ENCODE measurements at places on chromosomes 13 and 19.

- DNase-seq, result no peak
Observed at GRCh38 chr13:71704656-71705055, 162.3 kb downstream of the DACH1 start.

- no peak for DNase-seq
Observed at GRCh38 chr13:75271846-75272245, 210.1 kb downstream of the TBC1D4 start.

DNA sequence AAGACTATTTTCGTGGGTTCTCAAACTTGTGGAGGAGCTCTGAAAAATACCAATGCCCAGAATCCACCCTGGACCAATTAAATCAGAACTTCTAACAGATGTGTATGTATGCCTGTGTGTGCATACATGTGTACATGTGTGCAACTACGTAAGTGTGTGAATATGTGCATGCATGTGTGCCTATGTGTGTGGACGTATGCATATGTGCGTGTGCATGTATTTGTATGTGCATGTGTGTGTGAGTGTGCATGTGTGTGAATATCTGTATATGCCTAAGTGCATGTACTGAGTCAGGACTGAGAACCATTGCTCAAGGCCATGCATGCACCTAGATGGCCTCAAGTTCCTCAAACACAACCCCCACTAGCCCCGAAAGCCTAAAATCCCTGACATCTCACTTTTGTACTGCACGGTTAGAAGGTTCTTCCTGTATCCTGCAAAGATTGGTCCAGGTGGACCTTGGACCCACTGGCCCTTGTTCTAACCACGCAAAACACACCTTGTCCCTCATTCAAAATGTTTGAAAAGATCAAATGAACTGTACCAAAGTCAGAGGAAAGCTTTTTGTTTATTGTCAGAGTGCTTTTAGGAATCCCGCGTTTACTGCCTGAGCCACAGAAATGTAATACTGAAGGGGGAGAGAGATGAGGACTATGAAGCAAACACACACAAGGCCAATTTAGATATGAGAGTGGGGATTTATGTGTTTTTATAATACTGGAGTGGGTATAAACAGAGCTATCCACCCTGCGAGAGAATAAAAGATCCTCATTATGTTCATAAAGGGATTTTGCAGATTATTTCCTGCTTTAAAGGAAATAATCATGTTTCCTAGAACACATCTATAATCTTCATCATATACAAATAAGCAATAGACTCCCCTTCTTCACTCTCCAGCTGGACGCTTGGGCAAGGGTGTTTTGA lies 39.1 kb downstream of the LATS2 start:
- no peak for DNase-seq

GRCh38 chr13:21124852-21125251 lies 51.5 kb downstream of the SKA3 start:
- no peak for DNase-seq

GRCh38 chr19:41735071-41735600 lies 20.2 kb upstream of the CEACAM6 start:
- DNase-seq, result no peak

DNA sequence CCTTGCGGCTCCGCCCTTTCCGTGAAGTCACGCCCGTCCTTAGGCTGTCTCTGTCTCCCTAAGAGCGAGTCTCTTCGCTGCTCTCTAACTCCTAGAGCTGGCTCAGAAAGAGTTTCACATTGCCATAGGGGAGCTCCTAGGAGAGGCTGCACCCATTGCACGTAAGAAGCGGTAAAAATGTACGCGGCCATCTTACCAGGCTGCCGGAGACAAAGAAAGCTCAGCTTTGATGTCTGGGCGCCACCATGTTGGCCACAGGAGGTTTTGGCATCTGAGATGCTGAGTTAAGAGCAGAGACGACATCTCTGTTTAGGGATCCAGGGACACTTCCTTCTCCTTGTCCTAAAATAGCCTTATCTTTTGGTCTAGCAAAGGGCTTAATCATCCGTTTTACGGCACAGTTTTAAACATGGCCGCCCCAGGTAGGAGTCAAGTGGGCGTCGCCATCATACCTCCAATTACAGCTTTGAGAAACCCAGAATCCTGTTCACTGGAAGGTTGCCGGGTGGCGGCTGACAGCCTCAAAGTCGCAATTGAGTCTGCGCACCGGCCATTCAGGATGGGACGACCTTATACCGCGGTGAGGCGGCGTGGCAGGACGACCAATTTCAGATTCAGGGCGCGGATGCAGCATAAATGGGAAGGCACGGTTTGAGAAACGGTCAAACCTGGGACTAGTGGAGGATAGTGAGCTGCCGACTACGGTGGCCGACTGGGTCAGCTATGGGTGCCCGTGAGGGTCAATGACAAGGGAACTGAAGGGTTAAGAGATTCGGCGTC lies at the start of gene ZNF793:
TSS of gene ZNF793 (plus strand) at position 553 of the 780 bp plus-strand sequence. CDS start 16,501 bp downstream, outside the sequence.
- DNase-seq, result peak; percentile 49

GRCh38 chr19:6925386-6925785 lies 38.0 kb downstream of the ADGRE1 start:
- DNase-seq, result no peak

DNA sequence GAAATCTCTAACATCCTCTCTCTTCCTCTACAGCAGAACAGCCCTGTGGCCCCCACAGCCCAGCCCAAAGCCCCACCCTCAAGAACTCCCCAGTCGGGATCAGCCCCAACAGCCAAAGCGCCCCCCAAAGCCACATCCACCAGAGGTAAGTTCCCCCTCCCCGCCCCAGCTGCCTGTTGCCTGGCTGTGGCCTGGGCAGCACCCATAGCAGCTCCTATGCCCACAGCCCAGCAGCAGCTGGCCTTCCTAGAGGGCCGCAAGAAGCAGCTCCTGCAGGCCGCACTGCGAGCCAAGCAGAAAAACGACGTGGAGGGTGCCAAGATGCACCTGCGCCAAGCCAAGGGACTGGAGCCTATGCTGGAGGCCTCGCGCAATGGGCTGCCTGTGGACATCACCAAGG lies 14.5 kb downstream of the CC2D1A start:
- no peak for DNase-seq

DNA sequence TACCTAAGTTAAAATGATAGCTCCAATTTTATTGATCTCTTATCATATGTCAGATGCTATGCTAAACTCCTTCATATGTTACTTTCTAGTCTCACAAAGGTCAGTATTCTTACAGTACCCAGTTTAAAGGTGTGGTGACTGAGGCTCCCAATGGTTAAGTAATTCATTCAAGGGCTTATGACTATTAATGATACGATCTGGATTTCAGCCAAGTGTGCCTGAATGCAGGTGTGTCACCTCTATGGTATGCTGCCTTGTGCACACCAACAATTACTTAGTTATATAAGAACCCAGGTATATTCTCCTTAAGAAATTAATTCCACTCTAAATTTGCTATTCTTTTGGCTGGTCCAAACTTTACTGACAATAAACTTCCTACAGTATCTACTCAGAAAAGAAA lies 84.6 kb upstream of the TRPC4 start:
- no peak for DNase-seq

- no peak for DNase-seq
Observed at GRCh38 chr13:85970727-85971126, 171.5 kb upstream of the SLITRK6 start.

- no peak for DNase-seq
Observed at GRCh38 chr19:947707-948539, 22.1 kb downstream of the ARID3A start.

GRCh38 chr19:33670398-33670797 lies 48.6 kb downstream of the CHST8 start:
- no peak for DNase-seq

DNA sequence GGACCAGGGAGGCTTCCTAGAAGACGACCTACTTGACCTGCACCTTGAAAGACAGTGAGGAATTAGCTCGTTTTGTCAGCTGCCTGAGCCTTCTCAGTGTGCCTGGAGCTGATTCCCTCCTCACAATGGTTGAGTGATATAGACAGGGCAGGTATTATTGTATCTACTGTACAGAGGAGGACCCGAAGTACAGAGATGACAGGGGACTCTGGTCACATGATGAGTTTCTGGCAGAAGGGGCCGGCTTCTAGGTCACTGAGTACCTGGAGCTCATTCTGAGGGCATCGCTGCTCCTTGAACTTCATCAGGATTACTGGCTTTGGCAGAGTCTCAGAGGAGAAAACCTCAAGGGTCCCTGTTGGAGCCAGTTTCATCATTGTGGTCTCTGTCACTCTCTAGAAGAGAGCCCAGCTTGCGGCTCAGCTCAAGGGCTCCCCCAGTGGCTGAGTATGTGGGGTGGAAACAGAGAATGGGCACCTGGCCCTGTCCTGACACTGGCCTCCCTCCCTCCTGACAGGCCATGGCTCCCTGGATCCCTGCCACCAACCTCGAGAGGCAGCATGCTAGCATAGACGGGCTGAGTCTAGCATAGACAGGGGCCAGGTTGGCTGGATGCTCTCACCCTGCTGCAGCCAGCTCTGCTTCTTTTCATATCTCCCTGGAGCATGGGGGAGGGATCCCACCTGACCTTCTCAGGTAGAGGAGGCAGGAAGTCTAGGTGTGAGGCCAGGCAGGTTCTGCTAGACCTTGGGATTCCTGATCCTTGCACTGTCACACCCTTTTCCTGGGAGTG lies 38.7 kb downstream of the NFIX start:
- DNase-seq, result no peak

DNA sequence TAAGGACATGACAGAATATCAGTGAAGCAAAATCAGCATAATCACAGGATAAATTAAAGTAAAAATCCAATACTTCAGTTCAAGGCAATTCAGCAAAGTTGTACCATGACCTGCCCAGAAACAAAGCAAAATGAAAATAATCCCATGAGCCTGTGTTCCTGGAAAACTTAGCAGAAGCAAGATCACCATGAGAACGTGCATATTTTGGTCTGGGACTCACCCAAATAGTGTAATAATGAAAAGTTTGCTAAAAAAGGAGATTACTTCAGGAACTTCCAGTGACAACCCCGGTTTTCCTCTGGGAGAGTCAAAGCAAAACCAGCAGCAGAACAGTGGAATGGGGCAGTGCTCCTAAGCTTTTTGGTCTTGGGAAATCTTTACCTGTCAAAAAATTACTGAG lies 14.9 kb upstream of the RPL21 start:
- no peak for DNase-seq

DNA sequence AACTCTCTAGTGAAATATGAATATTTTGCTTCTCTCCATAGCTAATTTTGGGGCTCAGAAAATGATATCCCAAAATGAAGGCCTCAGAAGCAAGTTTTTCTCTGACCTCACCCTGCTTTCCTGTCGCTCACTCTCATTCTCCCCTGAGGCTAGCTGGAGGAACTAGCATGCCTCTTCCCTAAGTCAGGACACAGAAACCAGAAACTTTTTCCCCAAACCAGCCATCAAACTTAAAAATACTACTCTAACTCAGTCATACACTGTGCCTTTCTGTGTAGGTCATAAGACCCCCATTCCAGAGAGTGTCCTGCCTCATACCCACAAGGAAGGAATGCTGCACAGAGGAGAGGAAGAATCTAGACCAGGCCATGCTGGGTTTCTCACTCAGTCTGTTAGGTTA lies 329.6 kb downstream of the PCDH20 start:
- no peak for DNase-seq

DNA sequence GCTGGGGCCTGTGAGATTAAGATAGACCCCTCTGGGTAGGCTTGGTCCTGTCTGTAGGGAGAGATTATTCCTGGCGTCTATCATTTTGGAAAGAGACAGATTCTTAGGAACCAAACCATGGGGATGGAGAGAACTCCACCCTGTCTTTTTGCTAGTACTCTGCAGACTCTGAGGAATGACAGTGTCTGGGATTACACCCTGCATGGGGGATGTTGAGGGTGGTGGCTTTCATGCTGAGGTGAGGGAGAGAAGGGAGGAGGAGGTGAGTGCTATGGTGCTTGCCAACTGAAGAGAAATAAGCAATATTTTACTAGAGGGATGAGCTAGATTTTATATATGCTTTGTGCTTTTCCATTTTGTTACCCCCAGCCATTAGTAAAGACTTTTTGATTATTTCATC lies 74.5 kb upstream of the PCDH8 start:
- no peak for DNase-seq

GRCh38 chr13:57627663-57628062 lies 3.9 kb upstream of the PCDH17 start:
- peak; percentile 33 for DNase-seq

GRCh38 chr13:73107481-73107880 lies 48.7 kb downstream of the KLF5 start:
- DNase-seq, result no peak

GRCh38 chr19:17282488-17283125 lies 906 bp downstream of the ANKLE1 start:
- DNase-seq, result peak; percentile 70

- DNase-seq, result no peak
Observed at GRCh38 chr19:6378486-6378885, 2.8 kb upstream of the PSPN start.

DNA sequence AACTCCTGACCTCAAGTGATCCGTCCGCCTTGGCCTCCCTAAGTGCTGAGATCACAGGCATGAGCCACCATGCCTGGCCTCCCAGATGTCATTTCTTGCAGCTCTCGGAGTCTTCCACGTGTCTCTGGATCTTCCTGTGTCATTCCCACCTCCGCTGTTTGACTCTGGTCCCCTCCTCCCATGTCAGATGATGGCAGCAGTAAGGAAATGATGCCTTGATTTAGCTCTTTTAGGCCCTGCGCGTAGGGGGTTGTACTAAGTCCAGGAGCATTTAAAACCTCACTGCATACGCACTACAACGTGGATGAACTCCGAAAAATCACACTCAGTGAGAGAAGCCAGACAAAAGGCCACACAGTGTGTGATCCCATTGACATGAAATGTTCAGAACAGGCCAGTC lies 113.1 kb downstream of the GNG7 start:
- no peak for DNase-seq

GRCh38 chr13:46963904-46964303 lies 67.1 kb upstream of the HTR2A start:
- DNase-seq, result no peak

GRCh38 chr13:41276824-41277223 lies 13.4 kb upstream of the MTRF1 start:
- no peak for DNase-seq

DNA sequence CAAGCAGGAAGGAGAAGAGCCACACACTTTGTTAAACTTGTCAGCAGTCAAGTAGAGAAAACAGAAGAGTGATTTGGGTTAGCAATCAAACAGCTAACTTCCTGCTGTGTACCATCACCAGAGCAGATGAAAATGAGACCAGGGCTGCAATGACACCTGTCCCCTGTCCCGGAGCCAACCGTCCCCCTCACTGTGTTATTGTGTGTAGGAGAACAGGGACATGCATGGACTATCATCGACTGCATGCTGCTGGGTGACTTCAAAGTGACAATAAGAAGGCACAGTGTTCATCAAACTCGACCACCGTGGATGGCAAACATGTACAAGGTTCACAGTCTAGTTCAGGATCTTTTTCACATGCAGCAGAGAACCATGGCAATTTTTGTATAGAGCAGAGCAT lies 94.0 kb upstream of the SLC15A1 start:
- no peak for DNase-seq

DNA sequence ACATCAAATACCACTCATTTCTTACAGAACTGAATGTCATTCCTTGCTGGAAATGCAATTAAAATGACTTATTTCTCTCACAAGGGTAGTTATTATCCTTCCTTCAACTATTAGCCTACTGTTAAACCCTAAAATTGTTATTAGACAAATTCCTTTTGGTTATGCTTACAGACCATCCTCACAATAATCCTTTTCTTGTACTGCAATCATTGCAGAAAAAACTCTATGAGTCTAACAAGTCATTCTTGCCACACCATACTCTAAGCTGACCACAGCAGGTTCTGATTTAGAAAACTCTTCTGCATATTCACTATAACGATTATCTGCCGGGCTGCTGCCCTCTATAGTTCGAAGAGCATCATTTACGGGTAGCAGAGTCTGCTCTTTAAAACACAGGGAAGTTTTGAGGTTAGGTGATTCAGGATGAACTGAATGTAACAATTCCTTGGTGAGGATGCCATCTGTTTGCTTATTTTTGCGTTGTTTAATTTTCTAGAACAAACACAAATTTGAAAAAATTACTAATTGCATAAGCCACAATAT lies 38.2 kb downstream of the MTMR6 start:
- DNase-seq, result peak; percentile 13

All from T-helper 2 cell (primary cell).